ENCODE measurements at places on chromosomes 13 and 19. TPM values are rescaled to one million over a fixed set of nuclear protein-coding genes. Genes with fewer than 3 reads are reported as not detected.
A peak's percentile ranks its signal among the peaks of the same experiment; 100 is the strongest.

DNA sequence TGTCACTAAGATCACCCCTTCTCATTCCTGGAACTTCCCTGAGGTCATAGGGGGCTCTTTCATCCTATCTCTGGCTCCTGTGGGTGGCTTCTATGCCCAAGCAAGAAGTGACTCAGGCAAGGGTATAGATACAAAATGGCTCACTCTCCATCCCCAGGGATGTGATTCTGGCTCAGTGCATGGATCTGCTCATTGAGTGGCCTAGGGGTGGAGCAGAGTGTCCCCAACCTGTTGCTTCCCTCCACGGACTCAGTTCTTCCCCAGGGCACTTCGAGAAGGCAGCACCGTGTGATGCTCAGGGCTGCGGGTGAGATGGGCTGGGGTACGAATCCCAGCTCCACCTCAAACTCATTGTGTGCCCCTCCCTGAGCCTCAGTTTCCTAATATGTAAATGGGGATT is 136.4 kb downstream of the PTPRS start:
- no peaks in the 10 kb centered on the region for H3K27me3 ChIP-seq
- H3K4me1 ChIP-seq: no peaks in the 10 kb centered on the region
- no peak for DNase-seq
- no peaks in the 10 kb centered on the region for H3K36me3 ChIP-seq
- H3K27ac ChIP-seq: no peak overlapping the region

DNA sequence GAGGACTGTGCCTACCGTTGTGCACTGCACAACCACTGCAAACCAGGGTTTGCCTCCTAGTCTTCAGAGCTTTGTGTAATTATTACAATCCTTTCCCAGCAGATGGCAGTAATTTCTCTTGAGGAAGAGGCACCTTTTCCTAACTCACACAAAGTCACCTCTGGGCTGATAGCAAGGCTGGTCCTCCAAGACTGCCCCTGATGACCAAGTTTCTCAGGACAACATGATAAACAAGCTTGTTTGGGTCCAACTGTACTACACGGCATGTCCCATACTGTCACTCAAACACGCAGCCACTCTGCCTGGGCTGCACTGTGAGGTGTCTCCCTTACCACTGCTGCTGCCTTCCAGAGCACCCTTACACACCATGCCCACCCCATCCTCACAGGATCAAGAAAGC is 39.3 kb downstream of the RFXAP start:
- H3K4me1 ChIP-seq: no peaks in the 10 kb centered on the region
- no peak overlapping the region for H3K27ac ChIP-seq
- no peaks in the 10 kb centered on the region for H3K36me3 ChIP-seq
- no peak overlapping the region for H3K4me3 ChIP-seq

The RNF113B gene
- not detected for polyA plus RNA-seq

- H3K4me3 ChIP-seq: peak overlapping the region; percentile 84
- DNase-seq: peak; percentile 93
- H3K36me3 ChIP-seq: no peaks in the 10 kb centered on the region
- peaks cover 24% of the 10 kb centered on the region for H3K4me1 ChIP-seq
- peak overlapping the region; percentile 90 for H3K27ac ChIP-seq
- no peaks in the 10 kb centered on the region for H3K27me3 ChIP-seq
These were observed 33.2 kb downstream of the CCNE1 start for GRCh38 chr19:29844891-29845573.
